ENCODE measurements at places on chromosomes 2 and 18. TPM values are rescaled to one million over a fixed set of nuclear protein-coding genes. Genes with fewer than 3 reads are reported as not detected.

The LRP2 gene
- total RNA-seq = under 0.01 TPM

The PDE1A gene
- 0.21 TPM for total RNA-seq

The IRS1 gene
- total RNA-seq = 34.7 TPM

The C1D gene
- total RNA-seq = 21.5 TPM

Data from nasal cavity respiratory epithelium epithelial cell of viscerocranial mucosa (primary cell).